CD4-positive, alpha-beta T cell treated with Interleukin-6 at 100 ng/mL for 8 hours (primary cell): ENCODE measurements at places on chromosomes 3 and 15.
A peak's percentile ranks its signal among the peaks of the same experiment; 100 is the strongest.

DNA sequence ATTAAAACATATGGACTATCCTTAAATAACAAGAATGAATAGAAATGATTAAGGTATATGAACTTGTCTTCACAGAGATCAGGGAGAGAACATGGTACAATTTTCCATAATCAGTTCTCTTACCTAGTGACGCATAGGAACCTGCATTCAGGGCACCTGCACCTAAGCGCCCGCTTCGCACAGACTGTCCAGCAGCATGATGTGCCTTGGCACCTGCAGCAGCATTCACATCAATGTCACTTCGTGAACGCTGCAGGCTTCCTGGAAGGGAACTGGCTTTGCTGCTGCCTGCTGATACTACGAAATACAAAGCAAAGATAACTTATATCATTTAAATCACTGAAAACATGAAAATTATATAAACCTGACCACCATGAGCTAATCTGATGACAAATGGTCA is 115.2 kb downstream of the CLASP2 start:
- DNase-seq, result no peak

- no peak for DNase-seq
Measured at GRCh38 chr3:114508976-114509375, 215.1 kb downstream of the TIGIT start.

DNA sequence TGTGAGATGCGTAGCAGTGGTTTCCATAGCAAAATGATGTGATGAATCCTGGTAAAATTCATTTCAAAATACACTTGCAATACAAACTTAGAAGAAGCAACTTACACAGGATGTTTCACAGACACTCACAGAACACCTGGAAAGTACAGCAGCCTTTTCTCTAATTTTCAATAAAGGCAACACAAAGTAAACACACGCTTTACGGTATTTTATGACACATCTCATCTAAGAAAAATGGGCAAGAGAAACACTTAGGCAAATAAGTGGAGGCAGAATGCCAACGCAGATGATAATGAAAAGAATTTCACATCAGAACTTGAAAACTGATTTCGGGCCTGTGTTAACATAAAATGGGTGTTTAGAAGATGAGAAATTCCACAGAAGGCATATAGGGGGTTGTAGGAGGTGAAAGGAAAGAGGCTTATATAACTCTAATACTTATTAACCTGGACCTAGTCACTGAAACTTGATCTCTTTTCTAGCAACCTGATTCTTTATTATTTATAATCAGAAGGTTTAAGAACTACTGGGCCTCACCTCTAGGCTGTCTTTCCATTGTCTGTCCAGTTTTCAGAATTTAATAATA is 25.6 kb upstream of the MAP3K13 start:
- DNase-seq, result no peak

- no peak for DNase-seq
Measured at GRCh38 chr15:42364529-42364928, 5.2 kb downstream of the CAPN3 start.

- DNase-seq, result no peak
Measured at GRCh38 chr3:149532489-149533180, 58.1 kb downstream of the TM4SF4 start.

DNA sequence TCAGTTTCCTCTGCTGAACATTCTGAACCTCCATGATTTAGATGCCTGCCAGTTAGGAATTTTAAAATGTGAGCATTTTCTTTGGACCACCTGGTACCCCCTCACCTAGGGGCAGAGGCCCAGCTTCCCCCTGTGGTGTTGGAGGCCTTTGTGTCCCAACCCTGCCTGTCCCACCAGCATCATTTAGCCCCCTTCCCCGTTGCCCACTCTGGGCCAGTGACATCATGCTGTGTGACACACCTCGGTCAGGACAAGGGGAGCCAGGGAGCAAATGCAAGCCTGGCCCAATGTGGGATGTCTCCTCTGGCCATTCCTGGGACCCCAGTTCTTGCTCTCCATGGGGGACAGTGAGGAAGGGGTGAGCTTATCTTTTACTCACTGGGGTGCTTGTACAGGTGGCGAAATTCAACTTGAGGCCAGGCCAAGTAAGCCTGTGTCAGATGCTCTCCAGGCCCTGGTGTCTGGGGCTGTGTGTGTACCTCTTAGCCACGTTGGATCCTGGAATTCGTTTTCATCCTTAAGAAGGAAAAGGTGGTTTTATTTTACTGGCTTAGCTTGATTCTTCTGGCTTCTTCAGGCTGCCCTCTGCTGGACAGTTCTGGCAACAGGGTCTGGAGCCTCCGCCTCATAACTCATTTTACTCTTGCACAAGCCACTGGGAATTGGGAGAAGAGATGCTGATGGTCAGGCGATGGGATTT is 49.7 kb upstream of the MYZAP start:
- no peak for DNase-seq

DNA sequence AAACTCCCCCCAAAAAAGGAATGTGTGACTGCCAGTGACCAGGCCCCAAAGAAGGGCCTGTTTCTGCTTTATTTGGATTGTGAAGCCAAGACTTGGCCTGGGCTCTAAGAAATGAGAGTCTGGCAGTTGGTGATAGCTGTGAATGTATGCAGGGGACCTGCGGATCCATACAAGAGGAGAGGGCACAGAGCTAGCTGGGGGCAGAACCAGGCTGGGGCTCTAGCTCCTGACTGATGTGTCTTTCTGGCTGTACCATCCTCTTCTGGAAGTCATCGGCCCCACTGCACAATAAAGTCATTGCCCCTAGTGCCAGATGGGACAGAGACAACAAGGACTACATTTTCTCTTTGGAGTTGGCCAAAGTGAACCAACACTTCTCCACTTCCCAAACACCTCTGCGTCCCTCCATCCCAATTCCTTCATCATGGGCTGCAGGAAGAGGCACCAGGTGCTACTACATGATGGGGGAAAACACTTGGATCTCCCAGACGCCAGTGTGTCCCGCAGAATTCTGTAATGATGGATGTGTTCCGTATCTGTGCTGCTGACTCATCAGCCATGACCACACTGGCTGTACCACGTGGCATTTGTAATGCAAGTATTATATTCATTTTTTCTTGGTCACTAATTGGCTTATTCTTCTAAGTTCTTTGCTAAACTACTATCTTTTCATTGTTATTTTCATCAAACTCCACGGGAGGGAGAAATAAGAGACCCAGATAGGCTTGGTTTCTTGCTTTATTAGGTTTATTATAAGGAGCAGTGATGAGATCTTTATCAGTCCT is 1.7 kb upstream of the PLA2G4F start:
- no peak for DNase-seq

GRCh38 chr3:48142316-48142870 is 45.8 kb downstream of the CDC25A start:
- no peak for DNase-seq

DNA sequence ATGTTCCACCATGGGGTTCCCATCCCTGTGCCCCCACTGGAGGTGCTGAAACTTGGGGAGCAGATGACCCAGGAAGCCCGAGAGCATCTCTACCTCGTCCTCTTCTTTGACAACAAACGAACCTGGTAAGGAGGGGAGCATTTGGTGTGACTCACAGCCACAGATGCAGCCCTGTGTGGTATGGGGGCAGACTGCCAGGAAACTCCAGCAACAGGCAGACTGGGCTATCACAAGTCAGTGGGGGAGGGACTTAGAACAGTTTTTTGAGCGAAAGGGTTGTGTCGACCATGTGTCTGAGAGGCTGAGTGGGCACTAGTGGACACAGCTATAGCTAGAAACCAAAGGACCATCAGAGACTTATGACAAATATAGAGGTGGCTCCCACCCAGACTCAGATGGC is 3.4 kb upstream of the OGG1 start:
- no peak for DNase-seq

DNA sequence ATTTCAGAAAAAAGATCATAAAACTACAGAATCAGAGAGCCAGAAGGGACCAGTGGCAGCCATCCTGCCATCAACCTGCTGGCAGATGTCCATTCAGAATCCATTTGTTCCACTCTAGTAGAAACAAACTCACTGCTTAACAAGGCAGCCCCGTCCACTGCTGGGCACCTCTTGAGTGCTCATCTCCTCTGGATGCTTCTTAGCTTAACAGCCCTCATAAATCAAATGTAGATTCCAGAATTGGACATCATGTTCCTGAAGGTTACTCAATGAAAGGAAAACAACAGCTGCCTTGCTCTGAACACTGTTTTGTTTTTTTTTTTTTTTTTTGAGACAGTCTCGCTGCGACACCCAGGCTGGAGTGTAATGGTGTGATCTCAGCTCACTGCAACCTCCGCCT is 37.3 kb downstream of the ABCC5 start:
- DNase-seq, result no peak

DNA sequence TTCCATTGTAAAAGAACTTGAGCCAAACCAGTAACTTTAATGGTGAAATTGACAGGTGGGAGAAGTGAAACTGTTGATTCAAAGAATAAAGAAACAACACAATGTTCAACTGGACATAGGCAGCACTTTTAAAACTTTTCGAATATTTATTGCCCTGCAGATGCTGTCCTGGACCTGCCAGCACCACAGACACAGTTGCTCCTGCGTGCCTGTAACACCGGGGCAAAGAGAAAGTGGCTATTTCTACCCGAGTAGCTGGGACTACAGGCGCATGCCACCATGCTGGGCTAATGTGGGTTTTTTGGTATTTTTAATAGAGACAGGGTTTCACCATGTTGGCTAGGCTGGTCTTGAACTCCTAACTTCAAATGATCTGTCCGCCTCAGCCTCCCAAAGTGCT is 7.4 kb downstream of the IL5RA start:
- no peak for DNase-seq

- DNase-seq, result no peak
Measured at GRCh38 chr3:183182732-183183610, 20.4 kb upstream of the LAMP3 start.

GRCh38 chr15:67242708-67243111 is 11.8 kb downstream of the AAGAB start:
- no peak for DNase-seq

- DNase-seq, result no peak
Measured at GRCh38 chr15:70327856-70328678, 230.3 kb upstream of the TLE3 start.

GRCh38 chr3:148791920-148792319 is 35.7 kb upstream of the CPB1 start:
- no peak for DNase-seq

DNA sequence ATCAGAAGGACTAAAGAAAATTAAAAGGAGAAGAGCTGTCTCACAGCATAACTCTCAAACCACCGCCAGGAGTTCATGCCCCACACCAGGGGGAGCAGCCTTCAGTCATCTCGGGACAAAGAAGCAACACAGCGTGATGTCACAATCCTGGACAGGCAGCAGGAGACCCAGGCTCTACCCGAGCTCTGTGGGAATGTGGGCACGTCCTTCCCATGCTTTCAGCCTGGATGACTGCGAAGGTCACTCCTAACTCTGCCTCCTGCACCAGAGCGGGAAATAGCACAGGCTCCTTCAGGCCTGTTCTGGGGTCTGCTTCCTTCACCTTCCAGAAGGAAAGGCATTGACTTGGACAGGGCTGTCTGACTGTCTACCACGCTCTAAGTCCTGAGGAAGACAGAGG is 31.3 kb downstream of the NOX5 start:
- no peak for DNase-seq

DNA sequence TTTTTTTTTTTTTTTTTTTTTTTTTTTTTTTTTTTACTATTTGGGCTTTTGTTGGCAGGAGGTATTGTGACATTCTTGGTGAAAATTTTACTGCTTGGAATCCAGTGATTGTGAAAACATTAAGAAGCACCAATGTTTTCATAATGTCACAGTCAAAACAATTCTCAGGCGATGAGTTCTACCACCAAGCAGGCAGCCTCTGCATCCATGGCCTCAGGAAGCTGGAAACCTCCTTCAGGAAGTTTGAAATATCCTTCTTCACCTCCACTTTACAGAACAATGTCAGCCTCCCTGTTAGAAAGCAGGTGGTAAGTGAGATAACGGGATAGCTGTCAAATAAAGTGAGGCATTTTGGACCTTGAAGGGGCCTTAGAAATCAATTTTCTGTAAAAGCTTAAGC is 98.3 kb downstream of the MEX3B start:
- no peak for DNase-seq

DNA sequence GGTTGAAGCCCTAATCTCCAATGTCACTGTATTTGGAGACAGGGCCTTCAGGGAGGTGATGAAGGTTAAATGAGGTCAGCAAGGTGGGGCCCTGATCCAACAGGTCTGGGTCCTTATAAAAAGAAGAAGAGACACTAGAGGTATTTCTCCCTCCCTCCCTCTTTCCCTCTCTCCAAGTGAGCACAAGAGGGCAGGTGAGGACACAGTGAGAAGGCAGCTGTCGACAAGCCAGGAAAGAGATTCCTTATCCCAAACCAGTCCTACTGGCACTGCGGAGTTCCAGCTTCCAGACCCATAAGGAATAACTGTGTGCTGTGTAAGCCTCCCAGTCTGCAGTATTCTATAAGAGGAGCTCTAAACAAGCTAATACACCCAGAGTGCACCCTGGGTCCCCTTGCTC is 134.7 kb downstream of the ADAMTS17 start:
- no peak for DNase-seq

GRCh38 chr3:101635954-101636798 is 40.8 kb downstream of the ZBTB11 start:
- peak; percentile 55 for DNase-seq

DNA sequence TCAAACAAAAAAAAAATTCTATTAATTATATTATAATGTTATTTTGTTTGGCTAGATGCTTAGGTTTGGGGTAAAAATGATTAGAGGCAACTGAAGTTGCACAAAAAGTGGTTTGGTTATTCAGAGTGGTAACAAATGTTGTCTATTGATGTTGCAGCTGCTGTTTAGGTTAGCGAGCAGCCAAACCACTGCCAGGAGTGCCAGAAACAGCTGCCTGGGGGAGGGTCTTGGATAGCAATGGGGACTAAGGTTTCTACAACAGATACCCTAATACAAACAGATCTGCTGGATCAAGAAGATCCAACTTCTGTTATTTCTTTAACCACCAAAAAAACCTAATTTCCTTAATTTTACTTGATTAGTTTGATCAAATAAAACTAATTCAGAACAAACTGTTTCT is 26.6 kb downstream of the BTLA start:
- DNase-seq, result no peak

- DNase-seq, result no peak
Measured at GRCh38 chr3:104298662-104299061, 1068.0 kb upstream of the ALCAM start.

DNA sequence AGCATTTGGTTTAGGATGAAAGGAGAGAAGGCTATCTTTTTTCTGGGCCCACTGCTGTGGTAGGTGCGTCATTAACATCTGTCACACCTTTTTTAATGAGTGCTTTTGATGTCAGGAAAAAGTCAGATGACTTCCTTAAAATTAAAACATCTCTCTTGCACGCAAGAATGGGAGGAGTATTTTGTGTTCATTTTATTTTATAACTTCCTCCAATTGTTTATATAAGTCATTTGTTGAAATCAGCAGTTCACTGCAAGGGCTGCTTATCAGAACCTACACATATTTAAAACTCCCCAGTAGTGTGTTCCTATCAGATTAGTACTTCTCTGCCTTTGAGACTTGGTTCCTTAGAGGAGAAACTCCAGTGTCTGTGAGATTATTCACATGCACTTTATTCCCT is 143.8 kb downstream of the NEO1 start:
- no peak for DNase-seq
